ENCODE measurements at places on chromosomes 16 and 17.

DNA sequence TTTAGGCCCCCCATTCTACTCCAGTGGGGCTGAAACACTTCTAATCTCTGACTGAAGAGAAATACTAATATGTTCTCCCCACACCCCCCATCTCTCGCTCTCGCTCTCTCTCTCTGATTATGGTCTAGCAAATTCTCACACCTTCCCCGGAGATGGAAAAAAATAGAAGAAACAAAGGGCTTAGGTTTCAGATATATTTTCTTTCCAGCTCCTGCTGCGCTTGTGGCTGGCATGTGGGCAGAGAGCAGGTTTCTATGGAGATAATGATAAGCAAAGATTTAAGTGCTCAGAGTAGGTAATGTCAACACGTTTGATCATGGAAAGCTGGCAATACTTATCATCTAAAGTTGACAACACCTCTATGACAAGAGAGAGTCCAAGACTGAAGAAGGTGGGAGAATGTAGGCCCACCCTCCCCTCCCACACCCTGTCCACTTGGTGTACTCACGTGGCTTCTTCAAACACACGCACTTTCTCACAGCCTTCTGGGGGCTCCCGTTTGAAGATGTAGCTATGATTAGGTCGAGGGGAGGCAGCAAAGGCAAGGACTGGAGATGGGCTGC, 8.0 kb upstream of the SLC35B1 start:
- DNase-seq: peak; percentile 60

DNA sequence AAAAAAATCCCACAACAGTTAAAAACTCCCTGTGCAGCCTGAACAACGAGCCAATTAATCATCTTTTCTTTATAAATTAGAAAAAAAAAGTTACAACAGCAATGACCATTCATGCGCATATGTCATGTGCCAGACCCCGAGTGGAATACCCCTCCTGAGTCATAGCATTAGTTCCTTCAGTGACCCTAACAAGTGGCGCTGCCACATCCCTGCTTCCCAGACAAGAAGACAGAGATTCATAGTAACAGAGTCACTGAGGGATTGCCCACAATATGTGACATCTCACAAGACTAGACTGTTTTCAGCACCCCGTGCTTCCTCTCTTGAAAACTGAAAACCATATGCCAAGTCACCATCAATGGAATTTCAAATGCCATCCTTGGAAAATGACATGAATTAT, 7.9 kb downstream of the UMOD start:
- no peak for DNase-seq

DNA sequence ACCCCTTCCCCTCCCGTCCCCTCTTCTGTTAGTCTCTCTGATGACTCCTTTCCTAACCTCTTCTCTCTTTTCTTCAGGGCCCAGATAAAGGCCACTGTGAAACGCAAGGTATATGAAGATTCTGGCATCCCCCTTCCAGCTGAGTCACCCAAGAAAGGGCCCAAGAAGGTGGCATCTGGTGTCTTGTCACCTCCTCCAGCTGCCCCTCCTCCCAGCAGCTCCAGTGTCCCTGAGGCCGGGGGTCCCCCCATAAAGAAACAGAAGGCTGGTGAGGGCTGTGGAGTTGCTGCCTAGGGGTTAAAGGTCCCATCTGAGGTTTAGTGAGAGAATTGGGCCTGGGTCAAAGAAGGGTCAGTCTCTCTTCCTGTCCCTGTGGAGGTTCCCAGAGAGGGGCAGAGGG, 4.0 kb downstream of the RNASEK start:
- DNase-seq: no peak

- DNase-seq: no peak
Observed at GRCh38 chr17:72118335-72119076, 2.3 kb upstream of the SOX9 start.

GRCh38 chr17:5837055-5837491, 233.1 kb upstream of the WSCD1 start:
- DNase-seq: no peak

DNA sequence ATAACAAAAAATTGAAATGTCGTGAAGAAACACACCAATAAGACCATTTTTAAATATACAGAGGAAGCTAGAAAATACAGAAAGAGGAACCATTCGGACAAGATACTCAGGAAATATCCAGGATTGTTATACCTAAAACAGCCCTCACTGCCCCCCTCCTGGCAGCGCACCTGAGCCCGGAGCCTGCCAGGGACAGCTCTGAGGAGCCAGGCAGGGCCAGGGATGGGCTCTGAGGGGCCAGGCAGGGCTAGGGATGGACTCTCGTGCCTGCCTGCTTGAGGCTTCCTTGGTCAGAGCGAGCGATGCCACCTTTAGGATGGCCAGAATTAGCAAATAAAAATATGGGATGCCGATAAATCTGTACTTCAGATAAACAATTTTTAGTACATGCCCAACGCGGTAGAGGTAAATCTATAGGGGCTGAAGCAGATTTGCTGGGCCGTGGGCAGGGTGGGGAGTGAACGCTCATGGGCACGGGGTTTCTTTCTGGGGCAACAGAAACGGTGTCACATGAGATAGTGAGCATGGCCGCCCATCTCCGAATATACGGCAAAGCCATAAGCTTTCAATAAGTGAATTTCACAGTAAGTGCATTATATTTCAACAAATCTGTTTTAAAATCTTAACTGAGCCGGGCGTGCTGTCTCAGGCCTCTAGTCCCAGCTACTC, 18.2 kb upstream of the CSNK1D start:
- DNase-seq: no peak

DNA sequence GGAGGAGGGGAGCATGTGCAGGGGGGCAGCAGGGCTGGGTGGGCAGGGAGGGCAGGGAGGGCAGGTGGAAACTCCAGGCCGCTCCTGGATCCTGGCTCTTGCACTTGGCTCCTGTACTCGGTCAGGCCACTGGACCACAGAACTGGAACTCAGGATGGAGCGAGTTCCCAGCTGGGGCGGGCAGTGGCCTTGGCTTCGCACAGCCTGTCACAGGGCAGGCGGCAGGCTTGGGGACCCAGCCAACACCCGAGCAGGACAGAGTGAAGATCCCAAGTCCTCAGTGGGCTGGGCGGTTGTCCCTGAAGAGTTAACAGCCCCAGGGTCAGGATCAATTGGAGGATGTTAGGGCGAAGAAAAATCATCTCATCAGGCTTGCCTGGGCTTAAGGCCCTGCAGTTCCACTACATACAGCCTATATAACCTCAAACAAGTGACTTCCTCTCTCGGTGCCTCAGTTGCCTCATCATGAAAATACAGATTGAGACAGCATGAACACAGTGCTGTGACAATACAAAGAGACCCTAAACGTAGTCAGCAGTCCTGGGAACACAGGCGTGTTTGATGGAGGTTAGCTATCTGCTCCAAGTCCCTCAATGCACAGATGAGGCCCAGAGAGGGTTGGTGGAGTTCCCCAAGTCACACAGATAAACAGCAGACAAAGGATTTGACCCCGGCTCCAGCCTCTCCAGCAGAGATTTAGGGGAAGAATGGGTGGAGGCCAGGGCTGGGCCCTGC, 21.9 kb downstream of the ZNF423 start:
- DNase-seq: no peak

- no peak for DNase-seq
Observed at GRCh38 chr17:40360091-40360490, 4.4 kb downstream of the GJD3 start.

DNA sequence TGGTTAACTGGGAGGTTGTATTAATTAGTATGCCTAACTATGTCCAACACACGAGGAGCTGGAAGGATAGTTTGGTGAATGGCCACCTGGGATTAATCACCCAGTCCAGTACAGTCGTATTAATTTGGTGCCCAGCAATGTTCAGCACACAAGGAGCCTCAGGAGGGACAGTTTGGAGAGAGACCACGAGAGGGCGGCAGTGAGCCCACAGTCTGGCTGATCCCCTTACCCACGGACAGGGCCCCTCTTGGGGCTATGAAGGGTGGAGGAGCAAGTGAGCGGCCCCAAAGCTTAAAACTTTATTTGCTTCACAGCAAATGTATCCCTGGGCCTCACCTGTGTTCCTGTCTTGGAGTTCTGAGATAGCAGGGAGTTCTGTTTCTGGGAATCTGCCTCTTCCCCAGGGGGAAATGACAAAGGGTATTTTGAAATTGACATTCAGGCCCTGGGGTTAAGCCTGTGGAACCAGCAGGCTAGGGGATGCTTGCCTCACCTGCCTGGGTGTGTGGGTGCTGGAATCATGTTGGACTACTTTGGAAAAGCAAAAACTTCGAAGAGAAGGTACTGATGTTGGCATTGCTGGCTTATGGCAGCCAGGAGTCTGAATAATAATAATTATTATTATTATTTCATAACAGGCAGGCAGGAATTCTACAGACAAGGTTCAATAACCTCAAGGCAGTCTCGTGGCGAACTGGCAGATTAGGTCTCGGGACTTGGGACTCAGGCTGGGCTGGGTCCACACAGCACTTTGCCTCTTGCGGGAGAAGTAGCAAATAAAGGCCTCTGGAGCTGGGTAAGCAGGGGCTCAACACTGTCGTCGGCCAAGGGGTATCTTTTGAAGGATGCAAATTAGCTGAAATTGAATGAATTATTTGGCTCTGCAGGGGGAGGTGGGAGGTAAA, 227.6 kb upstream of the ASIC2 start:
- DNase-seq: no peak

DNA sequence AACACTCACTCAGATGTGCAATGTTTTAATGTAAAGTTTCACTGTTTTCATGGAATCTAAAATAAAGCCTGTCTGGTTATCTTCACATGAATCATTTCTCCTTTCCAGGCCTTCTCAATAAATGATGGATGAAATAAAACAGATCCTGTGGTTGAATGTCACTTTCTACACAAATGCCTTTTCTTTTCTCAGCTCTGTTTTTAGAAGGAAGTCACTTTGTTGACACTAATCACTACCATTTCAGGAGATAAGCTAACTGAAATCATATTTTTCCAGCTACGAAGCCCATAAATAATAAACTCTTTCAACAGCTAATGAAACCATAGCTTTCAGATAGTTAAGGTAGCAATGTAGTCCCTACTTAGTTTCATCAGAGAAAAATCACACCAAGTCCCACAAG, 17.9 kb downstream of the NME2 start:
- DNase-seq: no peak

- no peak for DNase-seq
Observed at GRCh38 chr16:1427473-1428461, 3.1 kb upstream of the PERCC1 start.

DNA sequence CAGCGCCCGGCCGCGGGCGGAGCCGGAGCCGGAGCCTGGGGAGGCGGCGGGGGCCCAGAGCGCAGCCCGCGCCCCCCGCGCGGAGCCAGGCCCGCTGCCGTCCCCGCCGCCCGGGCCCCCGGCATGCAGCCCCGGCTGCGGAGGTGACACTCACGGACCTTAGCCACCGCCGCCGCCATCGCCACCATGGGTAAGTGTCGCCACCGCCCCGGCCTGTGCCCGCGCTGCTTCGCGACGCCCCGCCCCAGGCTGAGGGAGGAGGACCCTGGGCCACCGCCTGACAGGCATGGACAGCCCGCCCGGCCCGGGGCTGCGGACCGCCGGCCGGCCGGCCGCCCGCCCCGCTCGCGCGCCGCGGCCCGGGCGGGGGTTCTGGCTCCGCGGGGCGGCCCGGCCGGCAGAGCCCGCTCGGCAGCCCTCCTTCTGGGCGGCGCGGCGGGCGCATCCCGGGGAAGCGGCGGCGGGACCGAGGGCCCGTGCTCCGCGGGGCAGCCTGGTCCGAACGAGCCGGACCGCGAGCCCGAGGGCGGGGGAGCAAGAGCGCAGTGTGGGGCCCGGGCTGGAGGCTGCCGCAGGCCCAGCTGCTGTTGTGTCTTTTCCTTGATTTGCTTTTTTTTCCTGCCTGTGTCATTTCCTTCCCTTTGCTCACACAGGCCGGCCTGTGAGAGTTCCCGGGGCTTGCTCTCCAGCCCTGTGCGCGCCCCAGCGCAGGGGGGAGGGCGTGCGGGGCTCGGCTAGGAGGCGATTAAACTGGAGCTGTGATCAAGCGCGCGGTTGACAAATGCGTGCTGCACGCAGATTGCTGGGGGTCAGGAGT, 565 bp downstream of the MAP3K3 start:
- peak; percentile 55 for DNase-seq

DNA sequence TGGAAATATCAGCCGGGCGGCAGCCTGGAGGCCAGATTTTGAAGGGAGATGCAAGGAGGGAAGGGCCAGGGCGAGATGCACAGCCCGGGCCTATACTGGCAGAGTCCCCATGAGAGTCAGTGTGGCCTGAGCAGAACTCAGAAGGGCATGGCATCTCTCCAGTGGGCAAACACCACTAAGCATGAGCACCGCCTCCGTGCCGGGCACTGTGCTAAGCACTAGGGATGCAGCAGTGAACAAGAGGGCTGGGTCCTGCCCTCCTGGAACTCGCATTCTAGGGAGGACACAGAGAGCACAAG, 33.5 kb downstream of the TK2 start:
- no peak for DNase-seq

DNA sequence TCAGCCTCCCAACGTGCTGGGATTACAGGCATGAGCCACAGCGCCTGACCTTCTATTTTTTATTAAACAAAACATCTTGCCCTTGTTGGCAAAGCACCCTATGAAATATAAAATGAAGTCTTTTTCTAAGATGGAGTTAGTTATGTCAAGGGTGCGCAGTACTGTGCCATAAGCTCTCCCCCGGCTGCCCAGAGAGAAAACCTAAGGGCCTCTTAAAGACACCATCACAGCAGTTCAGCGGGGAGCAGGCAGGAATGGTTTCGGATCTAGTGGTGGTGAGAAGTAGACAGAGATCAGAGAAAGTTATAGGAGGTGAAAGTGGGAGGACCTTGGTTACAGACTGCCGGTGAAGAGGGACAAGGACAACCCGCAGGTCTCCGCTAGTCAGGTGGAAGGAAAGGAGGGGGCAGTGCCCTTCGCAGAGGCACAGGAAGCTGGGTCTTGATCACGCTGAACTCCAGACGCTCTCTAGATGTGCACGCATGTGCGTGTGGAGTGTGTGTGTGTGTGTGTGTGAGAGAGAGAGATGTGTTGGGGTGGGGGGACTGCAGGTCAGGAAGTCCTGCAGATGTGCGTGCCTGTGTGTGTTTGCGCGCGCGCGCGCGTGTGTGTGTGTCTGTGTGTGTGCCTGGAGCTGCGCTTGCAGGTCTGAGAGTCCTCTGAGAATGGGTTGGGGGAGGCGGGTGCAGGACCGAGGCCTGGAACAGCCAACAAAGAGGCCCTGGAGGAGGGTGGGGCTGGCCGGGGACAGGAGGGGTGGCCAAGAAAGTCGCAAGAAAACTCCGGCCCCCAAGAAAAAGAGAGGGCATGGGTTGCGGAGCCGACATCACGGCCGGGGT, 748 bp upstream of the CMTM3 start:
- peak; percentile 69 for DNase-seq

- DNase-seq: no peak
Observed at GRCh38 chr16:76490036-76490639, 212.9 kb downstream of the CNTNAP4 start.

DNA sequence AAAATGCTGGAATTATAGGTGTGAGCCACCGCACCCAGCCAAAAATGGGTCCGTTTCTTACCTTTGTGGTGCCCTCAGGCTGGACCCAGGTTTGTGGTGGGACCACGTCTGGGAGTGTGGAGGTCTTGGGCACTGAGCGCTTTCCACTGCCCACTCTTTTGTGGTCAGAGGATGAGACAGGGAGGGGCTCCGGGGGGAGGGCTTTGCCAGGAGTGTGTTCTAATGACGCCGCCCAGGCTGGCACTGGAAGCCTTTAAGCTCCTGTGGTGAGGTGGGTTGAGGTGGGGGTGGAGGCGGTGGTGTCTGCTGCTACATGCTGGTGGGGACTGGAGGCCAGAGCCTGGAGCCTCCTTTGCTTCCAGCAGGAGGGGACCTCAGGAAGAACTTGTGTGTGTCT, 12.8 kb upstream of the ADCY7 start:
- no peak for DNase-seq
